Left kidney (tissue), 8 donors: ENCODE measurements at places on chromosomes 1 and 21.

DNA sequence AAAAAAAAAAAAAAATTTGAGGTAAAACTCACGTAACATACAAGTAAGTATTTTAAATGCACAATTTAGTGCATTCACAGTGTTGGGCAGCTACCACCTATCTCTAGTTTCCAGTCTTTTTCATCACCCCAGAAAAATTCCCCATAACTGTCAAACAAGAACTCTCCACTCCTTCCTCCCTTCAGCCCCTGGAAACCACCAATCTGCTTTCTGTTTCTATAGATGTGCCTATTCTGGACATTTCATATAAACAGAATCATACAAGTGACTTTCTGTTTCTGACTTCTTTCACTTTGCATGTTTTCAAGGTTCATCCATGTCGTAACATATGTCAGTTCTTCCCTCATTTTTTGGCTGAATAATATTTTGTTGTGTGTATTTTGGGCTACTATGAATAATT, 24.9 kb upstream of the ETS2 start:
- no peak for DNase-seq

DNA sequence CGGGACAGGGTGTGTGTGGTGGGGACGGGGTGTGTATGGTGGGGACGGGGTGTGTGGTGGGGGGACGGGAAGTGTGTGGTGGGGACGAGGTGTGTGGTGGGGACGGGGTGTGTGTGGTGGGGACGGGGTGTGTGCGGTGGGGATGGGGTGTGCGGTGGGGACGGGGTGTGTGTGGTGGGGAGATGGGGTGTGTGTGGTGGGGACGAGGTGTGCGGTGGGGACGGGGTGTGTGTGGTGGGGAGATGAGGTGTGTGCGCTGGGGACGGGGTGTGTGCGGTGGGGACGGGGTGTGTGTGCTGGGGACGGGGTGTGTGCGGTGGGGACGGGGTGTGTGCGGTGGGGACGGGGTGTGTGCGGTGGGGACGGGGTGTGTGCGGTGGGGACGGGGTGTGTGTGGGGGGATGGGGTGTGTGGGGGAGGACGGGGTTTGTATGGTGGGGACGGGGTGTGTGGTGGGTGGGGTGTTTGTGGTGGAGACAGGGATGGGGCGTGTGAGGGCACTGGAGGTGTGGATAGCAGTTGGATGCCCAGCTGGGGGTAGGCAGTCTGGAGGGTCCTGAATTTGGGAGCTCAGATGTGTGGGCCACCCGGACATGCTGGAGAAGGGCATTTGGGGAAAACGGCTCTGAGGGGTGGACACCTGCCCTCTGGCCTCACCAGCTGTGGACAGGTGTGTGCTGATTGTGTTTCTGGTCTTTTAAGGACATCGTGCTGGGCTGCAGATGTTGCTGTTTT, 16.9 kb downstream of the IBA57 start:
- no peak for DNase-seq

GRCh38 chr1:96095849-96096612, 625.6 kb upstream of the PTBP2 start:
- no peak for DNase-seq

GRCh38 chr1:91073299-91073698, 51.5 kb upstream of the ZNF644 start:
- DNase-seq: no peak

- peak; percentile 25 for DNase-seq
Observed at GRCh38 chr1:115457289-115457688, 119.2 kb upstream of the NGF start.

GRCh38 chr1:184326278-184326677, 60.6 kb upstream of the C1orf21 start:
- DNase-seq: no peak

- DNase-seq: no peak
Observed at GRCh38 chr1:156076609-156077429, 5.4 kb downstream of the MEX3A start.

- no peak for DNase-seq
Observed at GRCh38 chr1:78475888-78476610, 14.7 kb upstream of the PTGFR start.

- no peak for DNase-seq
Observed at GRCh38 chr1:15426492-15427279, 11.6 kb upstream of the CTRC start.
